Body of pancreas (tissue), 4 donors: ENCODE measurements at places on chromosomes 7 and 10. TPM values are rescaled to one million over a fixed set of nuclear protein-coding genes. Genes with fewer than 3 reads are reported as not detected.

DNA sequence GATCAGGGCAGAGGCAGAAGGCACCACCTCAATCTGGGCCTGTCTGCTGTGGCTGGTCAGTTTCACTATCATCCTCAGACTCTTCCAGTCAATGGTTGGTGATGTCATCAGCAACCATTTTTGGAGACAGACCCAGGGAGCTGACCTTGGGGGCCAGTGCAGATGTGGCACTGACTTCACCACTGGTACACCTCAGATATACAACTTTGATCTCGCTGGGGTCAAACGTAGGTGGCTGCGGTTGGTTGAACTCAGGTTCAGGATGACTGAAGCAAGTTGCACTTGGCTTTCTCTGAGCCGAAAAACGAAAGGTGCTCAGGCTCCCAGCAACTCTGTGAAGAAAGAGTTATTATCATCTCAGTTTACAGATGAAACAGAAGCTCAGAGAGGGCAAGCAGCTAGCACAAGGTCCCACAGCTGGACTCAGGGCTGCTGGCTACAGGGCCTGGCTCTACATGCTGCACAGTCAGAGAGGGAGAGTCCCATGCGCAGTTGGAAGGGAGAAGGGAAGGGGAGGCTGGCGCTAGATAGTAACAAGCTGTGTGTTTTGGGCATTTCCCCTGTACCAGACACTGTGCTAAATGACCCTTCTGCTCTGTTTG, 27.2 kb downstream of the ANKRD16 start:
- no peak for DNase-seq

Gene SPDYE9
- not detected for total RNA-seq

DNA sequence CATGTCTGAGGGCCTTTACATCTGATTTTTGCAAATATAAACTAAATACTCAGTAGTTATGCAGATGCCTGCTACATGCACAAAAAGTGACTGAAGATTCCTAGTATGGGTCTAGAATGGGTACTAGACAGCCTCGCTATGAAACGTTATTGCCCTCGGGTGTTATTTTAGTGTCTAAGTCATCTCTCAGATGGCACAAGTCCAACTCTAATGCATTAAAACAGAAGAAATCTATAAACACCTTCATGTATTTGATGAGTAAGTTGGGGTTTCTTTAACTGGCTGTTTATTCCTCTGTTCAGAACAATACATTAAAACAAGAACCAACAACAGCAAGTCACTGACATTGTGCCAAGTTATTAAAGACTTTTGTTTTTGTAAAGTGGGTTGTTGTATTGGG, 41.6 kb downstream of the TEX36 start:
- DNase-seq: no peak

Gene IDI2
- total RNA-seq: not detected

Gene FANK1
- 1.0 TPM for total RNA-seq
